ENCODE measurements at places on chromosomes 6 and 20.

DNA sequence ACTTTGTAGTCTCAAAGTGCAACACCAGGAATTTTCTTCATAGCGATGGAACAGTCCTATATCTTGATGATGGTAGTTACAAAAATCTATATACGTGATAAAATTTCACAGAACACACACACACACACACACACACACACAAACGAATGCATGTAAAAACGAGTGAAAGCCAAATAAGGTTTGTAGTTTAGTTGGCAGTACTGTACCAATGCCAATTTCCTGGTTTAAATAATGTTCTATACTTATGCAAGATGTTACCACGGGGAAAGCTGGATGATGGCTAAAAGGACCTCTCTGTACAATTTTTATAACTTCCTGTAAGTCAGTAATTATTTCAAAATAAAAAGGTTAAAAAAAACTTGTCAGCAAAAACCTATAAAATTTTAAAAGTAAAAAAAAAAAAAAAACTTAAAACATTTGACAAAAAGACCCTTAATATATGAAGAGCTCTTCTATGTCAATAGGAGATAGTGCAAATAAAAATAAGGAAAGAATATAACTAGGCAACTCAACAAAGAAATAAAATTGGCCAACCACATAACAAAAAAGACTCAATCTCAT, 37.6 kb downstream of the PDSS2 start:
- no peak for ATAC-seq

DNA sequence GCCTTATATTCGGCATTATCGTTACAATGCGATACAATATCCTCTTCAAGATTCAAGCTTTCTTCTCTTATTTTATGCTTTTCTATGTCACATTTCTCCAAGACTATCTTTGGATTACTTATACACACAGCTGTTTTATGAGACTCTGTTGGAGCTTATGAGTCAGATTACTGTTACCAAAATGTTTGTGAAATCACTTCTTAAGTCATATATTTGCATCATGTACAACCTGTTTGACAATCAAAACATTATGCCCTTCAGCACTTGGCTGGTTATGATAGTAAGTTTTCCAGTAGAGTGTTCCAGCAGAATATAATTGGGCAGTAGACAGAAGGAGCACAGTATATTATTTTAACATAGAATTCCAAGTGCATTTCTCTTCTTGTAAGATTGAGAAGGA, 35.2 kb downstream of the BMP6 start:
- no peak for ATAC-seq

DNA sequence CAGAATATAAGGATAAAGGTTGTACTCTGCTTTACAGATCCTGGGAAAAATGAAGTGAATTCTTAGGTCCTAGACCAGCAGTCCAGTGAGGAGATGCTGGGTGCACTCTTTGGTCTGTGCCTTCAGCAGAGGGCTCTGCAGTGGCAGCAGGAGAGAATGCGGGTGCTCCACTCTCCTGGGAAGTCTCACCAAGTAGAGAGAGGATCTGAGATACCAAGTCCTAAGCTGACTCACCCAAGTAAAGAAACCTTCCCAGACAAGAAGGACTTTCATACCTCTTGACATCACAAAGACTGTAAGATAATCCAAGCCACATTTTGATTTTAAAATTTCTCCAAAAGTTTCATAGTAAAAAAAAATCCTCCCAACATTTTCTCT, 116.9 kb upstream of the EMILIN3 start:
- ATAC-seq: no peak

GRCh38 chr6:70668499-70668812, 773 bp downstream of the SMAP1 start:
- no peak for ATAC-seq

DNA sequence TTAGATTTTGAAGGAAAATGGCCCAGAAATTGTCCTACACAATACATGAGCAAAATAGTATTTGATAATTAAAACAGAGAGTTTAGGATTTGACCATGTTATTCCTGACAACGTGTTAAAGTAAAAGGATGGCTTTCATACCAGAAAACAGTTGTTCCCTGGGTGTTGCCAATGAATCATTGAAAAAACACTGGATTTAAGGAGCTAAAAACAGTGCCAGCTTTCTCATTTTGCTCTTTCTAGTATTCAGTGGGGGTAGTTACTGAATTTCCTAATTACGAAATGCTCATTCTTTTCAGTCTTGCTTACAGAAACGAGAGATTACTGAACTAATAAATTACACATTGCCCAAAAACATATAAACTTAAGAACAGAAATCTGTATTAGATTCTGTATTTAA, 26.6 kb upstream of the SNAP91 start:
- ATAC-seq: no peak

GRCh38 chr6:126156973-126157372, 170.6 kb downstream of the TRMT11 start:
- no peak for ATAC-seq
